A673 (cell line): ENCODE measurements at places on chromosomes 13 and 19. TPM values are rescaled to one million over a fixed set of nuclear protein-coding genes. Genes with fewer than 3 reads are reported as not detected.

GRCh38 chr13:110327051-110327721 is 20.1 kb downstream of the COL4A2 start:
- H3K27ac ChIP-seq: peak overlapping the region; percentile 75
- no peaks in the 10 kb centered on the region for H3K27me3 ChIP-seq
- peak; percentile 81 for DNase-seq
- peak overlapping the region; percentile 10 for H3K4me3 ChIP-seq

GZMM gene
- 1.0 and 2.5 TPM in 2 replicates for total RNA-seq

GRCh38 chr19:34316741-34317301 is 48.2 kb upstream of the GPI start:
- H3K4me3 ChIP-seq: no peak overlapping the region
- H3K27ac ChIP-seq: no peak overlapping the region
- peaks cover 15% of the 10 kb centered on the region for H3K4me1 ChIP-seq
- no peak for DNase-seq
- H3K27me3 ChIP-seq: no peaks in the 10 kb centered on the region
- no peaks in the 10 kb centered on the region for H3K36me3 ChIP-seq

KIR2DL1 gene
- total RNA-seq: not detected in 2 replicates

- no peaks in the 10 kb centered on the region for H3K27me3 ChIP-seq
- no peak overlapping the region for H3K4me3 ChIP-seq
- H3K4me1 ChIP-seq: peaks cover 2% of the 10 kb centered on the region
- DNase-seq: peak; percentile 55
- no peak overlapping the region for H3K27ac ChIP-seq
These were observed 24.2 kb downstream of the PPP1R37 start for GRCh38 chr19:45117167-45117594.

- H3K4me3 ChIP-seq: no peak overlapping the region
- H3K36me3 ChIP-seq: no peaks in the 10 kb centered on the region
- no peaks in the 10 kb centered on the region for H3K27me3 ChIP-seq
- no peaks in the 10 kb centered on the region for H3K4me1 ChIP-seq
These were observed 2.8 kb downstream of the BRME1 start for GRCh38 chr19:13902993-13903555.

GRCh38 chr19:5394551-5395505 is 54.2 kb upstream of the PTPRS start:
- H3K27me3 ChIP-seq: peaks cover 57% of the 10 kb centered on the region
- no peaks in the 10 kb centered on the region for H3K4me1 ChIP-seq
- no peak overlapping the region for H3K27ac ChIP-seq
- H3K36me3 ChIP-seq: no peaks in the 10 kb centered on the region
- DNase-seq: no peak
- H3K4me3 ChIP-seq: no peak overlapping the region

DNA sequence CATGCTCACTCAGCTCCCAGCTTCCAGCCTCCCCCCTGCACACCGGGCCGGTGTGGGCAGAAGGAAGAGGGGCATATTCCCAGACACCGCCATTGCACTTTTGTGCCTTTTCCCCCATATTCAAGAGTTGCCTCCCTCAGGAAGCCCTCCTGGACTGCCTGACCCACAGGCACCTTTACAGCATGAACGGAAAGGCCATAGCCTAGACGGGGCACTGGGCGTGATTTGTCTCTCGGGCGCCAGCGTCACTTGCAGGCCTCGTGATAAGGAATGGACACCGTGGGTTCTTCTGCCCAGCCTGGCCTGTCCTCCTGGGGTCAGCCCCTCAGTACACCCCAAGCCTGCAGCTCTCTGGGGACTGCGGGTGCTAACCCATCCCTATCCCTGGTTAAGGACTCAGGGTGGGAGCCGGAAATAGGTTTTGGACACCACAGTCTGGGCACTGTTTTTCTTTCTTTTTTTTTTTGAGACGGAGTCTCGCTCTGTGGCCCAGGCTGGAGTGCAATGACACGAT is 933 bp upstream of the UQCR11 start:
- H3K4me3 ChIP-seq: peak overlapping the region; percentile 83
- H3K27me3 ChIP-seq: no peaks in the 10 kb centered on the region
- DNase-seq: no peak
- peak overlapping the region; percentile 87 for H3K27ac ChIP-seq
- peaks cover 27% of the 10 kb centered on the region for H3K36me3 ChIP-seq
- peaks cover 6% of the 10 kb centered on the region for H3K4me1 ChIP-seq

NLRP4 gene
- total RNA-seq: 0.15 TPM in 1 of 2 replicates, not detected in the other

- H3K36me3 ChIP-seq: no peaks in the 10 kb centered on the region
- H3K4me1 ChIP-seq: no peaks in the 10 kb centered on the region
- H3K27me3 ChIP-seq: no peaks in the 10 kb centered on the region
- DNase-seq: no peak
- no peak overlapping the region for H3K4me3 ChIP-seq
These were observed 1465.5 kb downstream of the SLITRK5 start for GRCh38 chr13:89136678-89137077.

- no peak overlapping the region for H3K27ac ChIP-seq
- no peak overlapping the region for H3K4me3 ChIP-seq
- H3K36me3 ChIP-seq: no peaks in the 10 kb centered on the region
- H3K4me1 ChIP-seq: no peaks in the 10 kb centered on the region
- no peaks in the 10 kb centered on the region for H3K27me3 ChIP-seq
- no peak for DNase-seq
These were observed 8.2 kb downstream of the ZNF429 start for GRCh38 chr19:21513651-21514050.
